ENCODE measurements at places on chromosomes 2 and 18. TPM values are rescaled to one million over a fixed set of nuclear protein-coding genes. Genes with fewer than 3 reads are reported as not detected.

The REG3G gene
- not detected for total RNA-seq

The PMAIP1 gene
- total RNA-seq, result 20.3 TPM

The IL18R1 gene
- total RNA-seq, result 1.9 TPM

The FBLN7 gene
- 9.8 TPM for total RNA-seq

Data from naive thymus-derived CD8-positive, alpha-beta T cell (primary cell).